ENCODE measurements at places on chromosomes 1 and 21. TPM values are rescaled to one million over a fixed set of nuclear protein-coding genes. Genes with fewer than 3 reads are reported as not detected.

MACF1 gene
- 345 TPM for total RNA-seq

C1orf56 gene
- total RNA-seq: 4.4 TPM

TMEM82 gene
- not detected for total RNA-seq

OR2T35 gene
- total RNA-seq: not detected

NBPF4 gene
- not detected for total RNA-seq

PTPN22 gene
- total RNA-seq: 4.6 TPM

PTPRC gene
- total RNA-seq: 167 TPM

SH2D1B gene
- 0.68 TPM for total RNA-seq

CFHR5 gene
- total RNA-seq: not detected

MYBPH gene
- not detected for total RNA-seq

NGF gene
- total RNA-seq: 2.2 TPM

GSTM5 gene
- 3.4 TPM for total RNA-seq

KISS1 gene
- total RNA-seq: not detected

COL24A1 gene
- 1.2 TPM for total RNA-seq

EVA1C gene
- 27.4 TPM for total RNA-seq

LCE1D gene
- total RNA-seq: not detected

AADACL4 gene
- total RNA-seq: not detected

B3GALT5 gene
- total RNA-seq: under 0.01 TPM

CD5L gene
- total RNA-seq: not detected

SERPINC1 gene
- total RNA-seq: not detected

OR2T33 gene
- total RNA-seq: not detected

CFAP126 gene
- not detected for total RNA-seq

TMEM269 gene
- total RNA-seq: 0.51 TPM

SH2D5 gene
- total RNA-seq: not detected

ZNF683 gene
- not detected for total RNA-seq

OVAAL gene
- total RNA-seq: not detected

PALMD gene
- total RNA-seq: 250 TPM

FCAMR gene
- total RNA-seq: not detected

PCAT6 gene
- not detected for total RNA-seq

SPRR1B gene
- total RNA-seq: not detected

PYHIN1 gene
- total RNA-seq: 2.9 TPM

LAMC2 gene
- total RNA-seq: 2.4 TPM

MX2 gene
- total RNA-seq: 31.3 TPM

PLA2G2D gene
- 0.17 TPM for total RNA-seq

GCSAML gene
- 0.75 TPM for total RNA-seq

THEM4 gene
- 23.9 TPM for total RNA-seq

ECM1 gene
- 12.1 TPM for total RNA-seq

DNAI4 gene
- 1.9 TPM for total RNA-seq

Measured in subcutaneous adipose tissue (tissue), 4 donors.